Endothelial cell of umbilical vein (primary cell): ENCODE measurements at places on chromosomes 13 and 19.

DNA sequence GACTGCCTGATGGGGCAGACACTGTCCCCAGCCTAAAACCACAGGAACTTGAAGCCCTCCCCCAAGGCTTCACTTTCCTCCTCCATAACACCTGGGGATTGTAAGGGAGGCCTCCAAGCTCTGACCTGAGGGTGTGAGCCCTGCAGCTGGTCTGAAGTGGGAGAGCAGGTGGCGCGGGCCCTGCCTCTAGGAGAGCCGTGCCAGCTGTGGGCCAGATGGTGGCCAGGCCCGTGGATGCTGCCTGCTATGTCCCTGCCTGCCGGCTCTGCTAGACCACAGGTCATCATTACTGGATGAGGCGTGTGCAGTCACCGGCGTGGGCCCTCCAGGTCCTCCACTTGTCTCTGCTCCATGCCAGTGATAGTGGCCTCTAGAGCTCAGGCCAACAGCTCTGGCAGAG, 3.5 kb upstream of the KLHL26 start:
- no peak overlapping the region for H3K27ac ChIP-seq
- peaks cover 4% of the 10 kb centered on the region for H3K4me1 ChIP-seq
- no peaks in the 10 kb centered on the region for H3K27me3 ChIP-seq
- no peaks in the 10 kb centered on the region for H3K36me3 ChIP-seq
- no peak overlapping the region for H3K4me3 ChIP-seq
- DNase-seq = no peak

GRCh38 chr13:43510956-43511901, 275.5 kb downstream of the ENOX1 start:
- no peak overlapping the region for H3K4me3 ChIP-seq
- H3K27ac ChIP-seq = no peak overlapping the region
- H3K4me1 ChIP-seq = no peaks in the 10 kb centered on the region
- DNase-seq = no peak
- no peaks in the 10 kb centered on the region for H3K27me3 ChIP-seq
- no peaks in the 10 kb centered on the region for H3K36me3 ChIP-seq

DNA sequence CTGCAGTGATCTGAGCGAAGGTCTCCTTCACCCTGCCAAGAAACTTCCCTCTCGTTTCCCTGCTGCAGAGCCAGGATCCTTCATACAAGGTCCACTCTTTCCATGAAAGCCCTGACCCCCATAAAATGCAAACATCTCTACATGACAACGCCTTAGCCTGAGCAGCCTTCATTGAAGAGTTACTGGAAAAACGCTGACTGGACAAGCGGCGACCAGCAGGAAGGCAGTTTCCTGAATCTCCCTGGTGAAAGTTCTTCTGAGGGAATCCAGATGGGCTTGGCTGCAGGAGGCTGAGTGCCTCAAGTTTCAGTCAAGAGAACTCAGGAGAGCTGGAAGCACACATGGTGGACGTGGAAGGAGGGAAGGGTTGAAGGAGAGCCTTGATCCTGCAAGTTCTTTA, 17.7 kb downstream of the GSX1 start:
- no peaks in the 10 kb centered on the region for H3K4me1 ChIP-seq
- peaks cover 4% of the 10 kb centered on the region for H3K27me3 ChIP-seq
- no peak overlapping the region for H3K27ac ChIP-seq
- no peak overlapping the region for H3K4me3 ChIP-seq

DNA sequence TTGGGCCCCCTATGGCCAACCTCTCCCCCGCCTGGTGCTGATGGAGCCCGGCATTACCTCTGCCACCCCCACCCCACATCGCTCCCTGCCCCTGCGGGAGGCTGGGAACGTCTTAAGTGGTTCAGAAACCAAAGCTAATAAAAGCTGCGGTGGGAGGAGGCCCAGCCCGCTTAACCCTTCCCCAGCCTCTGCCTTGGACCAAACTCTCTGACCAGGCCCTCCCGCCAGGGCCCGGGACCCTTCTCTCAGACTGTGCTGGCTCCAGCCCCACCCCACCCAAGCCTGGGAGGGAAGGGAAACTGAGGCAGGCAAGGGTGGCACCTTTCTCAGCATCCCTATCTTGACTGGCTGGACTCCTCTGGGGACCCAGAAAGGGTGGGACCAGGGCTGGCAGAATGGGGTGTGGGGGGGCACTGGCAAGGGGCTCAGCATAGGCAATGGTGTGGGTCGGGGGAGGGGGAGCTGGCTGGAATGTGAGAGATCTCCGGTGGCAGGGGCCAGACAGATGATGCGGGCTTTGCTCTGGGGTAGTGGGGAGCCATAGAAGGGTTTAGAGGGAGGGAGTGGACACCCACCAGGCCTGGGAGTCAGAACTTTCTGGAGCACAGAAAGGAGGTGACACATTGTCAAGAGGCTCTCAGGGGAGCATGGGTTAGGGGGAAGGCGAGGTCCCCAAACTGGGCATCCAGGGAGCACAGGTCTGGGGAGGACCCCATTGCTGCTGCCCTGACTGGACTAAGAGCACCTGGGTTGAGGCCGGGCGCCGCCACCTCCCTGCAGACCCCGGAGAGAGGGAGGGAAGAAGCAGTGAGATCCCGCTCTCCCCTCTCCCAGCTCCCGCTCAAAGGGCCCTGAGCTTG, 21.9 kb downstream of the SMIM24 start:
- H3K27me3 ChIP-seq = no peaks in the 10 kb centered on the region
- peak overlapping the region; percentile 82 for H3K27ac ChIP-seq
- peaks cover 26% of the 10 kb centered on the region for H3K4me1 ChIP-seq
- H3K4me3 ChIP-seq = no peak overlapping the region
- DNase-seq = no peak
- H3K36me3 ChIP-seq = no peaks in the 10 kb centered on the region

DNA sequence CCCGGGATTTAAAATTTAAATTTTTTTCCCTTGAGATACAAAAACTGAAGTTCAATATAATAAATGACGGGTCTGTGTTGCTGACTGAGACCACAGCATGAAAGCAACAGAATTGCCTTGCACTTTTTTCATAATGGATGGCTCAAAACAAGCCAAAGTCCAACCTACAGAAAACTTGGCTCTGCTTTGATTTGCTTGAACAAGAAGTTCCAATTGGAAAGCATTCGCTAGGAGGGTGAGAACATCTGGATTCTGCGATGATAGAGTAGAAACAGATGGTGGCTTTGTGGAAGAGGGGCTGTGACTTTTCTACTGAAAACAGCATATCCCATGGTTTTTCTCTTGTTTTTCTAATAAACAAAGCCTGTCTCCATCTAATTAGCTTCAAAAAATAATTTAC, 46.4 kb downstream of the THSD1 start:
- H3K27ac ChIP-seq = no peak overlapping the region
- no peaks in the 10 kb centered on the region for H3K27me3 ChIP-seq
- no peaks in the 10 kb centered on the region for H3K36me3 ChIP-seq
- H3K4me1 ChIP-seq = peaks cover 10% of the 10 kb centered on the region
